SJSA1 (cell line): ENCODE measurements at places on chromosomes 13 and 19. TPM values are rescaled to one million over a fixed set of nuclear protein-coding genes. Genes with fewer than 3 reads are reported as not detected.

DNA sequence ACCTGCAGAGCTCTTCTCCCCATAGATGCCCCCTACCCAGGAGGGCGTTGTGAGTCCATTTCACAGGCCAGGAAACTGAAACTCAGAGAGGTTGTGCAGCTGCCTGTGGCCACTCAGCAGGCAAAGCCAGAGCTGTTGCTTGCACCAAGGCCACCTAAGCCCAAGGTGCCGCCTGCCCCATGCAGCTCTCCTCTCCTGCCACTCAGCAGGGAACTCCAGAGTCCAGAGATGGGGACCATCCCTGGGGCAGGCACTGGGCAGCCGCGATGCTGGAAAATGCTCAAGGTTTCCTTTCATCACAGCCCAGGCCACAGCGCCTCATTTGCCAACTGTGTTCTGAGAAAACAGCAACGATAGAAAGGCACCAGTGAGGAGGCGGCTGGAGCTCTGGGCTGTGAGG lies 41.0 kb upstream of the PEPD start:
- no peak for DNase-seq

GRCh38 chr19:49680421-49681351 lies 3.6 kb downstream of the PRMT1 start:
- DNase-seq, result peak; percentile 92

GRCh38 chr19:7904074-7905020 lies 670 bp downstream of the MAP2K7 start:
- DNase-seq, result peak; percentile 54

- DNase-seq, result no peak
Measured at GRCh38 chr19:32296694-32297093, 48.7 kb upstream of the ZNF507 start.

DNA sequence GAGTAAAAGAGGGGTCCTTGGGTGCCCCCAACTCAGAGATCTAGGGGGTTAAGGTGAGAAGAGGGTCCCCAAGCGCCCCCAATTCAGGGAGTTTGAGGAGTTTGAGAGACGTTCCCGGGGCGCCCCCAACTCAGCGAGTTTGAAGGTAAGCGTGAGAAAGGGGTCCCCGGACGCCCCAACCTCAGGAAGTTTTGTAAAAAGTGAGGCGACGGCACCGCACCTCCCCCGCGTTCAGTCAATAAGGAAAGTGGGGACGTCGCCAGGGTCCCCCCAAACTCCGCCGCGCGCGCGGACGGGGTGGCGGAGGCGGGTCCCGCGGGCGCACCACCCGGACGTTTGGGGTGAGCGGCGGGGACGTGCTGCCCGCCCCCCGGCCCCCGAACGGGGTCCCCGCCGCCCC lies 353 bp downstream of the RFX2 start:
- DNase-seq, result no peak

- DNase-seq, result no peak
Measured at GRCh38 chr19:33569821-33570220, 48.2 kb upstream of the PEPD start.

DNA sequence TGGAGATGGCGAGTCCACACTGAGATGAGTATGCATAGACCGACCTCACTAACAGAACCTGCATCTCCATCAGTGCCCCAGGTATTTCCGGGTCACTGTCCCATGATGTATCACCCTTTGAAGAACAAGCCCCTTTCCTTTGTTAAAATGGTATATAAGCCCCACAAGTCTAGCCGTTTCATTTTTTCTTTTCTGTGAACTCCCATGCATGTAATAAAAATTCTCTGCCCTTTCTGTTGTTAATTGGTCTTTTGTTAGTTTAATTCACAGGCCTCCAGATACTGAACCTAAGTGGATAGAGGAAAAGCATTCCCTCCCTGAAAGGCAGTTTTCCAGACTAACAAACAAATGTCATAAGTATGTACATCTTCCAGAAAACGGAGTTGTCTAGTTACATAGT lies 15.0 kb upstream of the CD177 start:
- DNase-seq, result no peak

DNA sequence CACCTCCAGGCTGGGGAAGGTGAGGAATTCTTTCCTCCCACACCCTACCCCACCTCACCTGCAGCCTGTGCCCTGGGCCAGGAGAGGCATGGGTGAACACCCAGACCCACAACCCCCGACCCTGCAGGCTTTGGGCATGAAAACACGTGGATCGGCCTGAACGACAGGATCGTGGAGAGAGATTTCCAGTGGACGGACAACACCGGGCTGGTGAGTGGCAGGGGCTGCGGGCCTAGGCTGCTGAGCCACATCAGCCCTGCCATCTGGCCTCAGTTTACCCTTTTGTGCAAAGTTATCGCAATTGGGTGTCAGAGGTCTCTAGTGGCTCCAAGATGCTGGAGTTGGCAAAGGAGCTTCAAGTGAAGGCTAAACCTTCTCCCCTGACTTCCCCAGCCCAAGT lies 28.7 kb downstream of the NCAN start:
- no peak for DNase-seq

- DNase-seq, result peak; percentile 16
Measured at GRCh38 chr13:44618326-44618725, 42.2 kb upstream of the TSC22D1 start.

DNA sequence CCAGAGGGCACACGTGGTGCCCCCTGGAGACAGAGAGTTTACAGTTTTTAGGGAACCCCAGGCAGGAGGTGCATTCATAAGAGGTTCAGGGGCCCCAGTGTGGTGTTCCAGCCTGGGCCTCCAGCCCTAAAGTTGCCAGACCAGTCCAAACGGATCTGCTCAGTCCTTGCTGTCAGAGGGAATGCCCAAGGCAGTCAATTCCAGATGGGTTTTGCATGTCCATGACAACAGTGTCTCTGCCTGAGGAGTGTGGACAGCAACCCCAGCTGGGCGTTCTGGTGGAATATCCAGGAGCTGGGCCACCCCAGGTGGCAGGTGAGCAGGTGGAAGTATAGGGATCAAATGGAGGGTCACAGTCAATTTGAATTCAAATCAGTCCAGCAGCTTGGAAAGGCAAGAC lies 25.3 kb downstream of the FBXO27 start:
- no peak for DNase-seq

Gene PRR12
- 0.66 and 2.6 TPM in 2 replicates for total RNA-seq

Gene FAM216B
- 1.4 TPM in 1 of 2 replicates, not detected in the other for total RNA-seq

Gene SERPINE3
- total RNA-seq, result not detected in 2 replicates
